Panc1 (cell line): ENCODE measurements at places on chromosomes 1 and 21.

GRCh38 chr1:97827887-97828286, 92.9 kb downstream of the DPYD start:
- no peak for DNase-seq

DNA sequence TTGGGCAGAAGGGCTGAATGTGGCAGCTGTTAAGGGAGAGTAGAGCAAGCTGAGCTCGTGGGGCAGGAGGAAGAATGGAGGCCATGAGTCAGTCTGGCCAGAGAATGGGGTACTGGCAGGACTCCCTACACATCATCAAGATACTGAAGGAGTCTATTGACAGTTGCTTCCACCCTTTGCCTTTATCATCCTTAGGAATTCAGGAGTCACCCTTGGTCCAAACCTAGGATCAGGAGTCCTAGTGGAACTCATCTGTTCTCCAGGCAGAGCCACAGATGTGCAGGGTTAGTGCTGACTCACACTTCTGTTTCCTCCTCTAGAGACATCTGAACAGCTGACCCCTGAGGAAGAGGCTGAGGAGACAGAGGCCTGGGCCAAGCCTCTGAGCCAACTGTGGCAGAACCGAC, 18.7 kb upstream of the ST3GAL3 start:
- no peak for DNase-seq

DNA sequence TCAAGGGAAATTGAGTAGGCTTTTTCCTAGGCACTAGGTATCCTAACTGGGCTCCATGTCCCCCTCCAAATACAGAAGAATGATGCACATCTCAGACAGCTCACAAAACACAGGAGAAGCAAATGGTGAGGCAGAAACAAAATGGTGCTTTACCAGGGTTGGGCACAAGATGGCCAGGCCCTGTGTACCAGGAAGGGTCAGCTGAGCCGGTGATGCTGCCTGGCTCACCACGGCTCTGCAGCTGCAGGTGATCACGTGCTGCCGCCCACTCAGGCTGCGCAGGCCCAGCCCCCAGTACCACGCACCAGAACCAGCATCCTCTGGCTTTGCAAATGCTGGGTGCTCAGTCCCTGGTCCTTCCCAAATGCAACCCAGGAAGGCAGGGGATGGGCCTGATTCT, 993 bp upstream of the DSCAM start:
- no peak for DNase-seq

GRCh38 chr1:87715052-87715451, 386.4 kb downstream of the LMO4 start:
- DNase-seq, result no peak

DNA sequence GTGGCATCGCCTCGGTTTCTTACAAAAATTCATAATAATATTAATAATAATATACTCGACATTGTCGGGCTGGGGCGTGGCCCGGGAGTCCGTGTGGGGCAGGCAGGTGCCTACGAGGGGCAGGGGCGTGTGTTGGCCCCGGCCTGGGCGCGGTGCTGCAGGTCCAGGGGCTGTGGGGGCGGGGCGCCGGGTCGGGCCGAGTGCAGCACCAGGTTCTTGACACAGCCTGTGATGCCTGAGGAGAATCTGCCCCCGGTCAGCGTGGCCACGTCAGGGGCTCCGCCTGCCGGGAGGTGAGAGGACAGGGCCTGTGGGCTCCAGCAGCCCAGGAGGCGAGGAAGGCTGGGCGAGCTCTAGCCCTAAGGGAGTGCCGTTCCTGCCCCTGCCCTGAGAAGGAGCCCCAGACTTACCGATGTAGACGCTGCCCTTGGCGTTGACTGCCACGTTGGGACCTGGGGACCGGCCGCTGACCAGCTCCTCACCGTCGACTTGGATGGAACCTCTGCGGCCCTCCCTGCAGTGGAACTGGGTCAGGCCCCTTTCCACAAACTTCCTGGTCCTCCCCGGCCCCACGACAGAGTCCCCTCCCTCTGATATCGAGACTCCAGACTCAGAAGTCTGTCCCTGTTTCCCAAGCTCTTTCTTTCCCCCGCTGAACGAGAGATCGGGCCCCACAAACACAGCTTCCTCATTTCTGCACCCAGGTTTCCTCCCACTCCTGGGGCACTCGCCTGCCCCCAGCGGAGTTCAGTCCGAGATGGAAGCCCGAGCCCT, 11.3 kb downstream of the LDLRAD2 start:
- no peak for DNase-seq

GRCh38 chr1:197526736-197527371, 248.4 kb downstream of the DENND1B start:
- DNase-seq, result no peak

GRCh38 chr1:162284206-162284955, 92.3 kb downstream of the SPATA46 start:
- DNase-seq, result no peak

GRCh38 chr1:119882132-119883049, 13.9 kb downstream of the ADAM30 start:
- DNase-seq, result no peak

DNA sequence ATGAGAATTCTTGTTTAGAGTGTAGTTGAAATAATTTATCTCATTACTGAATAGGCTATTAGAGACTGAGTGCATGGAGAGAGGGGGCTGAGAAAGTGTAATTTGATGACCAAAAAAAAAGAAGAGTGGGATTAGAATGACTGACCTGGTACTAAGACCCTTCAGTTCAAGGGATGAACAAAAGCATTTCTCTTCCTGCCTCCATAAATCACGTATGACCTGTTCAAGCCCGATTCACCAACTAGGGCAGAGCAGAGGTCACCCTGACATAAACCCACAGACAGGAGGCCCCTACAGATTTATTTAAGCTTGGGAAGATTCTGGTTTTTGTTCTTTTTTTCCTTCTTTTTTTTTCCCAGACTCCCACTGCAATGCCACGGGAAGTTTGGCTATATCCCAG, 123.7 kb upstream of the COP1 start:
- no peak for DNase-seq

GRCh38 chr1:62691062-62691844, 3.1 kb upstream of the DOCK7 start:
- DNase-seq, result no peak

GRCh38 chr1:89721351-89721750, 88.4 kb downstream of the LRRC8C start:
- no peak for DNase-seq

GRCh38 chr1:66223681-66224080, 310.3 kb upstream of the SGIP1 start:
- DNase-seq, result no peak

GRCh38 chr1:10213186-10213705, 2.9 kb downstream of the KIF1B start:
- no peak for DNase-seq
